ACHN (cell line): ENCODE measurements at places on chromosomes 16 and 17.

DNA sequence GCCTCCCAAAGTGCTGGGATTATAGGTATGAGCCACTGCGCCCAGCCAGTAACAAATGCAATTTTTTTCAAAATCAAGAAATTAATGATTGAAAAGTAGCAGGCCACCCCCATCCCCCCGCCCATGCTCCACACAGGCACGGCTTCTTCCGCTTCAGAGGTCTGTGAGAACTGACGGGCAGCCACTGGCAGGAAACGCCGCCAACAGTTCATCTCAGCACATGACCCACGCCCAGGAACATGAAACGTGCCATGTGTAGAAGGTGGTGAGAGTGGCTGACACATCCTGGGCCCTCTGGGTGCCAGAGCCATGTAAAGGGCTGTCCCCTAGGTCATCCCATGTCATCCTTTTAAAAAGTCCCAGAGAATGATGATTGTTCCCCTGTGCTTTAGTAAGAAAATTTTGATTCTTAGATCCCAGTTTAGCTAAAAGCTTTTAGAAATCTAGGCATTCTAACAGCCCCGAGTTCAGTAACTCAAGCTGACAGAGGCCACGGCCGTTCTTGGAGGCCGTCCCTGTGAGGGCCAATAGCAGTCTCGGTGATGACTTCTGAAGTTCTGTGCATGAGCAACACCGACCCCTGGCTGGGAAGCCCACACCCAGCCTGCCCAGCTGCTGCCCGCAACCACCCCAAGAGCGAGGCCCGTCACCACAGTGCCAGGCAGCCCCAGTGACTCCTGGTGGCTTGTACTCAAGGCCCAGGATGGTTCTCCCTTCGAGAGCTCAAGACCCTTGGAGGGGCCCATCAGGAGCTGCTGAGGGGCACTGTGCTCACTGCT, 52.1 kb downstream of the KLHDC4 start:
- no peak for DNase-seq

DNA sequence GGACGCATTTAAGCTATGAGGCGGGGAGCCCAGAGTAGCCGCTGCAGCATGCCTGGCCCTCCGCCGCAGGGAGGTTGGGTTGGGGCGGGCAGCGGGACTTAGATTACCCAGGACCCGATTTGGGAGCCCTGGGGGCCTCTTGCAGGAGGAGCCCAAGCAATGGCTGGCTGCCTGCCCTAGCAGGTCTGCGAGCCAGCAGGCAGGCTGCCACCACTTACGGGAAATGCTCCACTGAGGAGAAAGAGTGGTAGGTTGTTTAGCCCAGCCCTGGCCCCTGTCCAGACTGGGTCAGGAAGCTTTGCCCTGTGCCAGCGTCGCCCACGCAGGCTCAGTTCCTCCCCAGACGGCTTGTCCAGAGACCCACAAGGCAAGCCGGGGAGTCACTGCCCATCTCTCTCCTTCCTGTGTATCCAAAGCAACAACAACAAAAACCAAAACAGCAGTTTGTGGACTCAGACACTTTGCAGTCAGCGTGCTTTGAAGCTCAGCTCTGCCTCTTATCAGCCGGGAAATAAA, 10.3 kb upstream of the TVP23A start:
- DNase-seq: peak; percentile 69

DNA sequence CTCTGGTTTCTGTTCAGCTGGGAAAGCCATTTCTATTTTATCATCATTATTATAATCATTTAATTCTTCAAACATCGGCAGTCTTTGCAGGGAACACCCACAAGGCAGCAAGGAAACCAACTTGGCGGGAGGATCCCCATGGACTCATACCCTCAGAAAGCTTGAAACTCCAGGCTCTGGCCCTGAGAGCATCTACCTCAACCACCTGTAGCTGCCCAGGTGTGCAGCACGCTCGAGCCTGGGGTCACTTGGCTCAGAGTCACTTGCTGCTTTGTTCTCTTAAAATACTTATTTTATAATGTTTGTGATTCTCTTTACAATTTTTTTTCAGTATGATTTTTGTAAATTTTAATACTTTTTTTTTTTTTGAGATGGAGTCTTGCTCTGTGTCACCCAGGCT, 6.8 kb upstream of the ZNF423 start:
- DNase-seq: no peak

GRCh38 chr17:79332011-79332554, 257.5 kb downstream of the ENGASE start:
- DNase-seq: no peak
